ENCODE measurements at places on chromosomes 4 and X.

DNA sequence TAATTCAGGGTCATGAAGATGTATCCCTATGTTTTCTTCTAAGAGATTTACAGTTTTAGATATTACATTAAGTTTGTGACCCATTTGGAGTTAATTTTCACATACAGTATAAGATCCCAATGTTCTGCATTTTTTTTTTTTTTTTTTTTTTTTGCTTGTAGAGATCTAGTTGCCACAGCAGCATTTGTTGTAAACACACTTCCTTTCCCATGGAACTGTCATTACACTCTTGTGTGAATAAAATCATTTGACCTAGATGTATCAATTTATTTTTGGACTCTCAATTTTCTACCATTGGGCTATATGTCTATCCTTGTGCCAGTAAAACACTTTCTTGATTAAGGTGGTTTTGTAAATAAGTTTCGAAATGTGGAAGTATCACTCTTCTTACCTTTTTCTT, 1107.2 kb downstream of the TECRL start:
- ATAC-seq, result no peak

DNA sequence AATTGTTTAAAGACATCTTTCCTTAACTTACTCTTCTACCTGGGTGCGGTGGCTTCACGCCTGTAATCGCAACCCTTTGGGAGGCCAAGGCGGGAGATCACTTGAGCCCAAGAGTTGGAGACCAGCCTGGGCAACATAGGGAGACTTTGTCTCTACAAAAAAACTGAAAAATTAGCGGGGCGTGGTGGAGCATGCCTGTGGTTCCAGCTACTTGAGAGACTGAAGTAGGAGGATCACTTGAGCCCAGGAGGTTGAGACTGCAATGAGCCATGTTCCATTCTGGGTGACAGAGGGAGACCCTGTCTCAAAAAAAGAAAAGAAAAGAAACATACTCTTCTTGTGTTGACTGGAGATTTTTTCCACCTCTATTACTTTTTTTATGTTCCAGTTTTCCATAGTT, 181.9 kb downstream of the RAPGEF2 start:
- no peak for ATAC-seq

GRCh38 chr4:145523117-145523516, 41.5 kb downstream of the SMAD1 start:
- peak; percentile 60 for ATAC-seq

- ATAC-seq, result no peak
Observed at GRCh38 chr4:7547368-7548040, 112.8 kb upstream of the PSAPL1 start.

- ATAC-seq, result no peak
Observed at GRCh38 chr4:17038510-17039176, 140.2 kb upstream of the LDB2 start.

DNA sequence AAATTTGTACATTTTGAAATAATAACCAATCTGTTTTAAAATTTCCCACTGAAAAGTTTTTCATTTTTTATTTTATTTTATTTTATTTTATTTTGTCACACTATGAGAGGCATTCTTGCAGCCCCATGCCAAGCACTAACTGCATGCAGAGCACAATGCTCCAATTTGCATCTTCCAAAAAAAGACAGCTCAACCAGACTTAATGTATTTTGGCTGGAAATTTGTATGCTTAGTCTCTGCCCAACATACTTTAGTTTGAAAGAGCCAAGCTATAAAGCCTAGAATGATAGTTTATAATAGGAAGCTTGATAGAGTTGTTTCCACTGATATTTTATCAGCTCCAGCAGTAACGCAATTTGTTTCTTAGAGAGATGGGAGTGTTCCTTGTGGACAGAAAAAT, 235.5 kb downstream of the GALNTL6 start:
- ATAC-seq, result no peak

GRCh38 chr4:16642897-16643296, 255.5 kb downstream of the LDB2 start:
- no peak for ATAC-seq

DNA sequence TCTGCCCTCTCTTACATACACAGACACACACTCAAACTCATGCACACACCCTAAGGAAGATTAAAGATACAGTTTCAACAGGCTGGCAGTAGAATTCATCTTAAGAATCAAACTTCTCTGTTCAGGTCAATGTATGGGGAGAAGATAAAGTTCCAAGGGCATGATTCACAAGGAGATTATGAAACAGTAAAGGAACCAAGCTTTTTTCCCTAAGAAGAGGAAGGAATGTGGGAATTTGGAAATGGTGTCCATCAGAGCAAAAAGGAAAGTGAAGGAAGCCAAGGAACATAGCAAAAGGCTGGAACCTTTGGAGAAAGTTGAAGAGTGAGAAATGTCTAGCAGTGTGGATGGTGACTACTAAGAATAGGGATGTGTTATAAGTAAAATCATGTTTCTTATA, 191.0 kb upstream of the NPY2R start:
- ATAC-seq, result no peak

GRCh38 chrX:49879656-49880277, 483 bp downstream of the USP27X start:
- ATAC-seq, result peak; percentile 4

DNA sequence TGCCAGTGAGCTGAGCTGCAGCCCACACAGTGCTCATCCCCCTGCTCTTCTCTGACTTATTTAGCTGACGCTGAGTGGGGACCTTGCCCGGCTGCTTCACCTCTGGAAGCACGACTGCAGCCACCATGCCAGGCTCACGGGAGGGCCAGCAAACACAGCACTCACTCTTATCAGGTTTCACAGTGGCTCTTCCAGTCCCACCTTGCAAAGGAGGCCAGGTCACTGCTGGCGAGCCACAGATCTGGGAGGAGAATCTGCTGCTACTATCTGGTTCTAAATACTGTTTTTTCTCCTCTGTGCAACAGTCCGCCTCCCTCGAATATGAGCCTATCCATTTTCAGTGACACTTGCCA, 6.7 kb upstream of the SPON2 start:
- no peak for ATAC-seq

DNA sequence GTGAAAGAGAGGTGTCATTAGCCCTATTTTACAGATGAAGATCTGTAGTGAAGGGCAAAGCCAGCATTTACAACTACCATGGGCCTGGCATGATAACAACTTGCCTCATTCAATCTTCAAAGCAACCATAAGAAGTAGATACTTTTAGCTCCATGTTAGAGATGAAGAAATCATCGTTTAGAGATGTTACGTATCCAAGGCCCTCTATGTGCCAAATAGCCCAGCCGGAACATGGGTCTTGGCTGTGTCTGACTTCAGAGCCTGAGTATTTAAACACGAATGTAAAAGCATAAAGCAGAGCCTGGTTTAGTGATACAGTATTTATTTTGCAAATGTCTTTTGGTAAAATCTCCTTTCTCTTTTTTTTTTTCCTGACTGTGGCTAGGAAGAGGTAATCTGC, 197.1 kb downstream of the RASL11B start:
- no peak for ATAC-seq

DNA sequence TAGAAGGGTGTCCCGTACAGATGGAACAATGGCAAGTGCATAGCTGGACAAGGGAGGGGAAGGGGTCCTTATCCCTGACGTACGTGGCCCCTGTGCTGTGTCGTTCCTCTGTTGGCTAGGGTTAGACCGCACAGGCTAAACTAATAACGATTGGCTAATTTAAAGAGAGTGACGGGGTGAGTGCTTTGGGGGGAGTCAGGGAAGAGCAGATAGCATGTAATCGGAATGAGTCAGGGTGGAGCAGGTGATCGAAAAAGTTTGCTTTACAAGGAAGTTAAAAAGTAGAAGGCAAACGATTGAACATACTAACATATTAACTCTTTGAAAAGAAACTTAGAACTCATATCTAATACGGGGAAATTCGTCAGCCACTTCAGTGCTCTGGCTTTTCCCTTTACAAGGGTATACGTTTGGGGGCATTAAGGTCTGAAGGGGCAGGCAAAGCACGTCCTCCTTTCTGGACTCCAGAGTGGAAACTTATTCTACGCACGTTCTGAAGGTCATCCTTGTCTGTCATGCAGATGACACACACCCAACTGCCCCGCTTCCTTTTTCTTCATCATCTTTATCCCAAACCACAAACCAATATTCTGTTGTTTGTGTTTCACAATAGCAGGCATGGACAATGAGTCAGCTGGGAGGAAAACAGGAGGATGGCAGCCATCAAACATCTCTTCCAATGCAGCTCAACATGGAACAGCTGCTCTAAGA, 10.2 kb upstream of the CRLF2 start:
- peak; percentile 37 for ATAC-seq

GRCh38 chr4:7154351-7154981, 37.9 kb upstream of the SORCS2 start:
- ATAC-seq, result no peak

- no peak for ATAC-seq
Observed at GRCh38 chr4:151678048-151678872, 82.5 kb downstream of the GATB start.

DNA sequence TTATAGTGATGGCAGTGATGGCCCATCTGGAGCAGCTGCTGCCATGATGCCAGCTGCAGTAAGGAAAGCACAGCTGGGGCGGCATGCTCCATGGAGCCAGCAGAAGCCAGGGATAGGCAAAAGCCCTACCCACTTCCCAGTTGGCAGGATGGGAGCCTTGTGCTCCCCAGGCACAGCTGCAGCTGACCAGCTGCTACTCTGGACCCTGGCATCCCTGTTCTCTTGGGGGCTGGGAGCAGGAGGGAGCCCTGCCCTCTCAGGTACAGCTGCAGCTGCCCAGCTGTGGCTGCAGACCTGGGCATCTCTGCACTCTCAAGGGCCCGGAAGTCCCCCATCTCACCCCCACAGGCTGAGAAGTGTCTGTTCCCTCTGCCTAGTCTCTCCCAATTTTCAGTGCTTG, 531.9 kb downstream of the PCDH18 start:
- no peak for ATAC-seq

DNA sequence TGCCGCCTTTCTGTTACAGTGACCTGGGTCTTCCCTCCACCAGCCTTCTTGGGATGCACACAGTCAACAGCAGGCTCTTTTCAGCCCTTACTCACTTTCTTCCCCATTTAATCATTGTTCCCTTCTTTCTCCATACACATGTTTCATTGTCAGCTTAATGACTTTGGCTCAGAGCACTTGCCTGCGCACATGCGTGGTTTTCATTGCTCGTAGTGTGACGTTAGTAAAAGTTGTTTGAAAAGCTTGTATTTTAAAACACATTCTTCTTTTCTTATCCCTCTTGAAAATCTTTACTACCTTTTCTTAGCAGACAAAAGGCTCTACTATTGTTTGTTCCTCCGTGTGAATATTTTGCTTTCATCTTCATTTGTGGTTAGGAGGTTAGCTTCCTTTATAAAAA, 19.7 kb upstream of the SCOC start:
- ATAC-seq, result no peak

DNA sequence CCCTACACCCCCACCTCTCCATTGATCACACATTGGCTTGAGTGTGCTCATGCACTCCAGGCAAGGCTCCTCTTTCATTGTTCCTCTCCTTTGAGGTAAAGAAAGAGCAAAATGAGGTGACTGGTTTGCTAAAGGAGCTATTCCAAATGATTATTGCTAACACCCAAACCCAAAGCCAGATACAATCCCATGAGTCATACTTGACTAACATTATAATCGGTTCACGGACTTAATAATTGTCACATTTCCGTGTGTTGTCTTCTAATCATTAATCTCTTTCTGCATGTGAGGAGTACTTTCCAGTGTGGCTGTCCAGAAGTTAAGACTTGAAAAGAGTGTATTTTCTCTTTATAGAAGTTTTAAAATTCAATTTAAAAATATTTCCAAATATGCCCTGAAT, 174.3 kb upstream of the SFRP2 start:
- no peak for ATAC-seq

- no peak for ATAC-seq
Observed at GRCh38 chrX:102672856-102673255, 21.6 kb downstream of the GPRASP1 start.

GRCh38 chr4:92968556-92968955, 664.8 kb downstream of the GRID2 start:
- no peak for ATAC-seq

DNA sequence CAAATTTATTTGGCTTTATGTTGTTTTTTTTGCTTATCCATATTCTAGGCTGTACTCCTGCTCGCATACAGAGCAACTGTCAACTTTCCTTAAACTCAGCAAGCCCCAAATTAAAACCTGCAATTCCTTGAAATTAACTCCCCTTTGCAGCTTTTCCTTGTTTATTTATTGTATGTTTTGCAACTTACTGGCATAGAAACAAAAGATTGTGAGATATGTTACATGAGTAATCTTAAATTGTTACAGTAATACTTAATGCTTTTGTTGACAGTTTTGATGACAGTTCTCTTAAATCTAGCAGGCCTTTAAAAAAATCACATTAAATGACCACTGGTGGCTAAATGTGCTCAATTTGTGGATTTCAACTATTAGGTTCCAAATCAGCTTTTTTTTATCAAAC, 4.5 kb downstream of the DDX3X start:
- no peak for ATAC-seq

GRCh38 chrX:136999024-136999423, 34.8 kb downstream of the GPR101 start:
- no peak for ATAC-seq

DNA sequence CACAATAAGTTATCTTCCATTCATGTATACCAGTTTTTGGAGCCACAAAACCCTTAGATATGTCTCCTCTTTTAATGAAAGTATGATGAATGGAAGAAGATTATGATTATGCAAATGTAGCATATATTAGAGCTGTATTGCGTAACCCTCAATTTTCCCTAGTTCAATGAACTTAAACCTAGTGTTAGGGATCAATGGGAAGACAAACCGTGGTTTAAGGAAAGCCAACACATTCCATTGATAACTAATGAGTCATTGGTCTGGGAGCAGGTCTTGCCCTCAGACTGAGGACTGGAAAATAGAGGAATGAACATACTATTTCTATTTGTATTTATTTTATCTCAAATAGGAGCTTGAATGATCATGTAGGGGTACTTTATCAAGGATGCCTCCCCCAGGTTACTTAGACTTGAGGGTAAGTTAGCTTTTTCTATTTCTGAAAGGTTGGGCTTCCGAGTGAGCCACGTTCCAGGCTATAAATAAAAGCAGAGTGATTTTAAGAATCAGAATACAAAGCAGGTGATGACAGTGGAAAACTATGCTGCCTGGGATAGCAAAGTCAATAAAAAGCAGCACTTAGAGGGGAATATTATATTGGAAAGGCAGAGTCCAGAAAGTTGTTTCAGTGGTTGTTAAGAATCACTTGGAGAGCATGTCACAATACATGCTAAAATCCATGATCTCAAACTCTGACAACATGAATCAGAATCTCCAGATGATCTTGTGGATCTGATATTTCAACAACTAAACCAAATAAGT, 356.0 kb downstream of the ADAM29 start:
- ATAC-seq, result no peak

DNA sequence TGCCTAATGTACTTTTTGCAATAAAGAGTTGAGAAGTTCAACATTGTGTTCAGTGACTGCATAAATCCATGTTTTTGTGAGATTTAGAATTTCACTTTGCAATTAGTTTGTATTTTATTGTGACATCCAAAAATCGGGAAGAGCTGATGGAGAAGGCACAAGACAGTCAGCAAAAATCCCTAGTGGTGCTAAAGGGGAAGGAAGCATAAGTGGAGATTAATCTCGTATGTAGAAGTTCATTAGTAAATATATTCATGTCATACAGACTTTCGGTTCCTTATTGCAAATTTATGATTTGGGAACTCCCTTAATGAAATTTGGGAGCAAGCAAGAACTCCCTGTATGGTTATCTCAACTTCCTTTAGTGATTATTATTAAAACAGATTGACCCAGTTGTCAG, 57.8 kb upstream of the SLC39A8 start:
- ATAC-seq, result no peak

GRCh38 chr4:52028970-52029369, 8.8 kb upstream of the LRRC66 start:
- ATAC-seq, result no peak

- no peak for ATAC-seq
Observed at GRCh38 chr4:155705664-155706063, 39.0 kb downstream of the GUCY1A1 start.
